ENCODE measurements at places on chromosomes 5 and 9.

DNA sequence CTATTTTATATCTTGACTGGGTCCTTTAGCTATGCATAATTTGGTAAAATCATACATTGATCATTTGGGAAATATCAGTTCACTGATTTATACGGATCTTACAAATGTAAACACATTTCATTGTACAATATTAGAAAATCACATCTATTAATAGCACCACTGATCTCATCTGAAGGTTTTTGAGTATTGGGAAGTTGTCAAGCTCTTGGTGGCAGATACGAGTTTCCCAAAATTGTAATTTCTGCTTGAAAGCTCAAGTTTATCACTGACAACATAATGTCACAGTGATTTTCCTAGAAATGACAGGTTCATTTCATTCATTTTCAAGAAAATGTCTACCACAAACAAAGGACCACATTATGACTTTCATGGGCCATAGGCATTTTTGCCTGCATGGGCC, 3.0 kb upstream of the MACROH2A1 start:
- DNase-seq: no peak

DNA sequence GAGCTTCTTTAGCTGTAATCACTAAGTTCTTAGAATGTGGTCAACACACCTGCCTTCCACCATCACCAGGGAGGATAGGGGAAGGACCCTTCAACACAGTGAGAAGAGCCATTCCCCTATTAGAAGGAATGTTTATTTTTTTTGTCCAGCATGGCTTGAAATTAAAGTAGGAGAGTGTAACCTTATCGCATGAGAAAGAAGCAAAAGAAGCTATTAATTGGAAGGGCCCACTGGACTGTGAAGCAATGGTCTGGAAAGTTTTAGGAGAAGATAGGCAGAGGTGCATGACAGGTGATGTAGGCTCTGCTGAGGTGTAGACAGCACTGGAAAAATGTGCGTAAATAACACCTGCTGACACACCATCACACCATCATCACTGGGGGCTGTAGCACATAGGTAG, 1526.0 kb downstream of the MAT2B start:
- DNase-seq: no peak

GRCh38 chr5:3217114-3217513, 378.5 kb upstream of the IRX1 start:
- DNase-seq: no peak

- no peak for DNase-seq
These were observed 332.9 kb downstream of the DNAH5 start for GRCh38 chr5:13611604-13612003.

- DNase-seq: no peak
These were observed 16.5 kb downstream of the GOLM1 start for GRCh38 chr9:86082870-86083269.

- no peak for DNase-seq
These were observed 69.9 kb downstream of the STK10 start for GRCh38 chr5:172117977-172118701.

- DNase-seq: peak; percentile 52
These were observed 18.6 kb downstream of the SLC6A7 start for GRCh38 chr5:150208187-150209098.

DNA sequence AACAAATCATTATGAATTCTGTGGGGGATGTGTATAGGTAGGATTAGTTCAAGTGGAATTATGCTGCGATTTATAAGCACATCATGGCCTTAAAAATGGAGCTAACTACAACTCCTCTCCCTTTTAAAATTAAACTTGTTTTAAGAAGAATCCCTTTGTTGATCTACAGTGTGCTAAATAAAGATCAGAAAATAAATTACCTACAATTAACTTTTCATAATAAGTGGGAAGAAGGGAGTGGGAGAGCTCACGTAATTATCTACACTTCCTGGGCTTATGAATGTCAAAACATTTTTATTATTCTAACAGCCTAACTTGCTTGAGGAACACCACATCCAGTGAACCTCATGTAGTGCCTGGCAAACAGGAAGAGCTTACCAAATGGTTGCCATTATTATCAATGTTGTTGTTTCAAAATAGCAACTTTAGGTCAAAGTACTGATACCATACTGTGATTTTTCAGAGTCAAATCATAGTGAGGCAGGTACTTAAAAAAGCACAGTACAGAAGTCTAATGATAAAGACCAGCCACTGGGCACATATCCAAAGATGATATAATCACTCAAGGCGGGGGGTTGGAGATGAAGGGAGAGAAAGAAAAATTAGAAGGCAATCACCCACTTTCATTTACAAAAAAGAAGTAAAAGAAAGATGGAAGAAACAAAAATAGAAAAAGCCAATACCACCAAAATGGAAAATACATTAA, 174.0 kb downstream of the RAPGEF6 start:
- DNase-seq: no peak

- no peak for DNase-seq
These were observed 124.9 kb downstream of the SPOCK1 start for GRCh38 chr5:137374110-137374714.

DNA sequence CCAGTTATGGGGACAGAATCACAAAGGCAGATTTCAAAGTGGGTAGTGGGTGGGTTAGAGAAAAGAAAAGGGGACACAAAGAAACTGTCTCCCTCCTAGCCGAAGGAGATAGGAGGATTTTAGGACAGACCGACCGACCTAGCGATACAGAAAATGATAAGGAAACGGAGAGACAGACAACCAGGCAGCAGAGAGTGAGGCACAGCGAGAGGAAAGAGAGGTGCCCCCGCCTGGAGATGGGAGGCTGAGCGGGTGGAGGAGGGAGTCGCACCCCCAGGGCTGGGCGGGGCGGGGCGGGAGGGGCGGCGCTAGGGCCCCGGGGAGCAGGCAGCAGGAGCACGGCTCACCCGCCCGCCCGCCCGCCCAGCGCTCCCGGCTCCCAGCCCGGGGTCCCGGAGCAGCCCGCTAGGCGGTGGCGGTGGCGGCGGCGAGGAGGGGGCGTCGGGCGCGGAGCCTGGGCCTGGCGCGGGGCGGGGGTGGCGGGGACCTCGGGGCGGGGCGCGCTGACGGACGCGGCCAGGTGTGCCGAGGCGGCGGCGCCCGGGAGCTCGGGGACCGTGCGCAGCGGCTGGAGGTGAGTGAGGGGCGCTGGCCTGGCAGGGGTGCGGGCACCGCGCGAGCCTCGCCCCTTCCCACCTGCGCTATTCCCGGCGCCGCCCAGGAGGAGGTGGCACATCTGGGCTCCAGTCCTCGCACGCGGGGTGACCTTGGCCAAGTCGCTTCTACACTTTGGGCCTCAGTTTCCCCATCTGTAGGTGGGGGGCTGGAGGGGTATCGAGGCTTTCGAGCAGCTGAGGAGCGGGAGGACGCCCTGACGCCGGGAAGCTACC, 15.9 kb upstream of the SYNPO start:
- peak; percentile 53 for DNase-seq

DNA sequence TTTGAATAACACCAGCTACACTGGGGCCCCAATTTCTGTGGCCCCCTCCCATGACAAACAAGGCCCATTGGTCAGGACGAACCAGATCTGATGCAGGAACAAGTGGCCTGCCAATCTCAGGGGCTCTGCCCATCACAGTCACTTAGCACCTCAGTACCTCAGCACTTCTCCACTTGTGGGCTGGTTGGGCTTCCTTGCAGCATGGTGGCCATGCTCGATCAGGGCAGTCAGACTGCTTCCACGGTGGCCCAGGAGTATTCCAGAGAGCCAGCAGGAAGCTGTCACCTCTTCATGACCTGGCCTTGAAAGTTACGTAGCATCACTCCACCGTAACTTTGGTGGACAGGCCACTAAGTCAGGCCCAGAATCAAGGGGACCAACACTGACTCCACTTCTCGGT, 206.5 kb downstream of the AUH start:
- no peak for DNase-seq

DNA sequence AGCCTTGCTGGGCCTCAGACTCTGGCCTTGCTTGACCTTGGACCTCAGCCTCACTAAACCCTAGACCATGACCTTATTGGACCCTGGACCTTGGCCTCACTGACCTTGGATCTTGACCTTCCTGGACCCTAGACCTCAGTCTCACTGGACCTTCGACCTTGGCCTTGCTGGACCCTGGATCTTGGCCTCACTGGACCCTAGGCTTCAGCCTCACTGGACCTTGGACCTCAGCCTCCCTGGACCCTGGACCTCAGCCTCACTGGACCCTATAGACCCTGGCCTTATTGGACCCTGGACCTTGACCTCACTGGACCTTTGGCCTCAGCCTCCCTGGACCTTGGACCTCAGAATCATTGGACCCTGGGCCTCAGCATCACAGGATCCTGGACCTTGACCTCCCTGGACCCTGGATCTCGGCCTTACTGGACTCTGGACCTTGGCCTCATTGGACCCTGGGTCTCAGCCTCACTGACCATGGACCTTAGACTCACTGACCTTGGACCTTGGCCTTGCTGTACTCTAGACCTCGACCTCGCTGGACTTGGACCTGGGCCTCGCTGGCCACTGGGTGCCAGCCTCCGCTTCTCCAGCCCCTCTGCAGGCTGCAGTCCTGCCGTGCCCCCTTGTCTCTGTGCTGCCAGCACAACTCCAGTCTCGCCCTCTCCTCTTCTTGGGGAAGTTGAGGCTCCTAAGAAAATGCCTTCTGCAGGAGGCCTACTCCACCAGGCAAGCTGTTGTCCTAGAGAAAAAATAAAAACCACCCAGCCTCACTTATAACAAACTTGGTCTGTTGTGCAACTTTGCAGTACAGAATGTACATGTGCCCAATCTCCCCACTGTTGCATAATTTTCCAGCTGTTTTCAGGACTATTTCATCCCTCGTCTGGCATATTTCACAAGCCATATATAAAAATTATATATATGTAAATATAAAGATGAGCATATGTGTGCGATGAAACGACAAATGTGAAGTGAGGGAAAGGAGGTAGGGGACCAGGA, 11.0 kb upstream of the ADAMTS2 start:
- no peak for DNase-seq

DNA sequence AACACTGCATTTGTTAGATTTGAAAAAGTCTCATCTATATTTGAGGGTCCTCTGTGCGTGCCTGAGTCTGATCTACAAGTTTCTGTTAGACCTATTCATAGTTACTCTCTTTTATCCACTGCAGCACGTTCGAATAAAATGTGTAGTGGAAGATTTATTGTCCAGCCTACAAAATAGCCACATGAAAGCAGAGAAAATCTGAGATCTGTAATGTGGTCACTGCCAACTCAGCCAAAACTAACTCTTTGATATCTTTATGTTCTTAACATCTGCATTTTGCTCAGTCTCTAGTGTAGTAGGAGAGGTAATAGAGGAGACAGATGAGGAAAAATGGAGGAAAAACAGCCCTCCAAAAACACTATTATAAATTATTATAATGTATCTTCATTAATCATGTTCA, 354.0 kb downstream of the NPR3 start:
- DNase-seq: no peak

DNA sequence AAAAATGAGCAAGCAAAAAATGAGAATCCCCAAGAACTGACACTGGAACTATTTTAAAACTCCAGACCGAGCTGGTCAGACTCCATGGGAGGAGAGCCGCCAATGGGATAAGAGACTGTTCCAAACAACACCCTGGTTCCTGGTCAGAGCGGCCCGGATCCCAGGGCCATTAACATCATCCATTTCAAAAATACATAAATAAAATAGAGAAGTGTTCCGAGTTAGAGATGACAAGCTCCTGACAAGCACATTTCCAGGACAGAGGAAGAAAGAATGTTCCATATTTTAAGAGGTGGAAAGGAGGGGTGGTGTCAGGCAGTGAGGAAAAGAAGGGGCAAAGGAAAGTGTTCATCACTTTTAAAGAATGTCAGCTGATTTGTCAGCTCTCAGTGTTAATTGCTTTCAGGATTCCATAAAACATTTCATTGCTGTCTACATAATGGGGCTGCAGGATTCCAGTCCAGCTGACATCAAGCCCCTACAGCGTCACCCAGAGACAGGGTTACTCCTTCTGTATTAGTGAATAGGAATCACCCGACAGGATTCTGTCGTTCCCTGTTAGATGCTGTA, 202.5 kb upstream of the TRIM32 start:
- no peak for DNase-seq

GRCh38 chr5:149916334-149917072, 28.1 kb downstream of the PDE6A start:
- no peak for DNase-seq
